NT2/D1 (cell line): ENCODE measurements at places on chromosomes 2 and 18.

- DNase-seq, result no peak
These were observed 66.9 kb upstream of the ITM2C start for GRCh38 chr2:230797515-230798495.

DNA sequence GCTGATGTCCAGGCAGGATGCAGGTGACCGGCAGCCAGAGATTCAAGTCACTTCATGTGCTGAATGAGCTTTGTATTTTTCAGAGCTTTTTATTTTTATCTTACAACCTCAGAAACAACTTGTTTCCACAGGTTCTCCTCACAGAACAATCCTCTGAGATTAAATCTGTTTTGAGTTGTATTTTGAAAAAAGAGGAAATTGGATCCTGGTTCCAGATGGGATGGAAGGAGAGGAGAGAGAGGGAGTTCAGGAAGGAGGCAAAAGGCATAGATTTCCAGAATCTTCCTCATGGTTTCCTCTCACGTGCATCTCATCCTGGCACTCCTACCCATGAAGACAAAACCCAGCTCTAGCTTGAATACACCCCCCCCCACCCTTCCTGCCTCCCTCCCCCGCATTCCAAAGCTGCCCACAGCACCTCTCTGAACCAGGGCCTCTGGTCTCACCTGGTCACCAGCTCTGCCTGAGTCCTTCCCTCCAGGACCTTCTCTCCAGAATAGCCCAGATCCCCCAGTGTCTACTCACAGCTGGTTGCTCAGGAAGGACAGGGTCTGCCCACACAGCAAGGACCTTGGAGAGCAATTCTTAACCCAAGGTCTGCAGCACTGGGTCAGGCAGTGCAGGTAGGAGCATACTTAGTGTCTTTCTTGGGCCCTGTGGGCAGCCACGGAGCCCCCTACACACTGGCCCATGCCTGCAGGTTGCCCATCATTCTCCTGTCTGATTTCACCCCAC, 104.7 kb downstream of the ZFP36L2 start:
- no peak for DNase-seq

DNA sequence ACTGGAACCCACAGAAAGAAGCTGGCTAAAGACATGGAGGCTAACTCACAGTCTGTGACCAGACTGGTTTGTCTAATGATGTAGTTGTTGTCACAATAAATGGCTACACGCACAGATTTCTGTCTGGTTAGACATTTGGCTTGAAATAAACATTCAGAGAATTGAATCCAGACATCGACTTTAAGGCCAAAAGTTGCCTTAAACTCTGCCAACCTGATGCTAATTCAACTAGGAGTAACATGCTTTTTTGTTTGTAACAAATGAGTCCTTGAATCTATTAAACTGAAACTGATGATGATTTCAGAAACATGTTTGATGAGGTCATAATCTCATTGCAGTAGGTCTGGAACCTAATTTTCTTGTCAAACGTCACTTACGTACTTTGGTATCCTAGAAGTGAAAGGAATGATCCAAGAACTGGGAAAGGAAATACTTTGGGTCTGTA, 123.8 kb downstream of the ERBB4 start:
- no peak for DNase-seq

GRCh38 chr18:27847412-27847811, 329.5 kb downstream of the CDH2 start:
- DNase-seq, result no peak

DNA sequence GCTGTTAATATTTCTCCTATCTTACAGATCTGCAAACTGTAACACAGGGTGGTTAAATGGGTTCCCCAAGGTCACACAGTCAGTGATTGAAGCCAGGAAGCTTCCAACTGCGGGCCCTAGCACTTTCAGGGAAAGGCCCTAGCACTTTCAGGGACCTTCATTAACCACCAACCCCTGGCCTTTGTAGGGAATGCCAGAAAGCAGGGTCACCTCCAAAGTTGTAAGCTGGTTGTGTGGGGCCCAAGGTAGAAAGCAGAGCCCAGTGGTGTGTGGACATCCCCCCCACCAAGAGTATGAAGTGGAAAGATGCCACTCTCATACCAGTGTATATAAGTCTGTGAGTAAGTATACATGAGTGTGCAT, 4.4 kb downstream of the DLX2 start:
- no peak for DNase-seq

DNA sequence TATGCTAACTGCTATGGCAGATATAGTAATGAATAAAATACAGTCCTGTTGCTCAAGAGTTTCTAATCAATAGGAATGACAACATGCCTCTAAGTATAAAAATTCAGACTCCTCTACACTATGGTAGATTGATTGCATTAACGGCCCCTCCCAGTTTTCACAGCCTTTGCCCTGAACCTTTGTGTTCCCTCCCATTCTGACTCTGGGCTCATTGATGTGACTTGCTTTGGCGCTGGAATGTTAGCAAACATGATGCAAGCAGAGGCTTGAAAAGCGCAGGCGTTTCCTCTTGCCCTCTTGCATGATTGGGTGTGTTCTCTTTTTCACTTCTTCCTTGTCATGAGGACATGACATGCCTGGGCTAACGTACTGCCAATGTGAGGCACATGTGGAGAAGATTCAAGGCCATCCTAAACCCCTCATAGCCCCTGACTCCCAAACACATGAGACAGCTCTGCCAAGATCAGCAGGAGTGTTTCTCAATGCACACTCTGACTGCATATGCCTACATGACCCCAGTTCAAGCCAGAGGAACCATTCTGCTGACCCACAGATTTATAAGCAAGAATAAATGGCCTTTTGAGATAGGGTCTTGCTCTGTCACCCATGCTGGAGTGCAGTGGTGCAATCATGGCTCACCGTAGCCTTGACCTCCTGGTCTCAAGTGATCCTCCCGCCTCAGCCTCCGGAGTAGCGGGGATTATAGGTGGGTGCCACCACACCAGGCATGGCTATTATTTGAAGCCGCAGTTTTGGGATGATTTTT, 49.7 kb upstream of the CD28 start:
- no peak for DNase-seq

DNA sequence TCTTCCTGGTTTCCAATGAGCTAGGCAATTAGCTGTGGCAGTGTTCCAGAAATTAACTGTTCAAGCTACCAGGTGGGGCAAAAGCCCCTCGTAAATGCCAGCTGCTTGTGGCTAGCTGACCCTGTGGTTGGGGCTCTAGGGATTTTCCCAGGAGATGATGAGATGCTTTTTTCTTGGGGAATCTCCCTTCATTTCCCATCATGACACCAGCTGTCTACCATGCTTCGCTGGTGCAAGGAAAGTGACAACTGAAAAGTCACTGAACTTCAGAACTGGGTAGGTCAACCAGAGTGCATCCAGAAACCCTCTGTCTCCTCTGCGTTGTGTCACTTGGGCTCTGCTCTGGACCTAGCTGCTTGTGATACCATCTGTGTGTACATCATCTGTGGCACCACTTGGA, 386.5 kb upstream of the DCC start:
- DNase-seq, result no peak

DNA sequence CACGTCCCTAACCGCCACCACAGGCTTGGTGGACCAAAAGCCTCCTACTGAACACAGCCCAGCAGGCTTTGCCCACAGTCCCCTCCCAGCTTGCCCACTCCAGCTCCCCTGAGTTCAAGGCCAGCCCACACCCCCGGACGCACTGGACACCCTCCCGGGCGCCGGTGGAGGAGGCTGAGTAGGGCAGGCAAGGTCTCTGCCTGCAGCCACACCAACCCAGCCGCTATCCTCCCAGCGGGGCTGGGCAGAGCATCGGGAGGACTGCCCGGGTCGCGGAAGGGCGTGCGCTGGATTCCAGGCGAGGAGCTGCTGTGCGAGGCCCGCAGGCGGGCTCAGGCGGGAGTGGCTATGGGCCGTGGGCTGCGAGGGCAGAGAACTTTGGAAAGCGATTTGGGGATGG, 49.5 kb downstream of the PLEKHB2 start:
- no peak for DNase-seq

DNA sequence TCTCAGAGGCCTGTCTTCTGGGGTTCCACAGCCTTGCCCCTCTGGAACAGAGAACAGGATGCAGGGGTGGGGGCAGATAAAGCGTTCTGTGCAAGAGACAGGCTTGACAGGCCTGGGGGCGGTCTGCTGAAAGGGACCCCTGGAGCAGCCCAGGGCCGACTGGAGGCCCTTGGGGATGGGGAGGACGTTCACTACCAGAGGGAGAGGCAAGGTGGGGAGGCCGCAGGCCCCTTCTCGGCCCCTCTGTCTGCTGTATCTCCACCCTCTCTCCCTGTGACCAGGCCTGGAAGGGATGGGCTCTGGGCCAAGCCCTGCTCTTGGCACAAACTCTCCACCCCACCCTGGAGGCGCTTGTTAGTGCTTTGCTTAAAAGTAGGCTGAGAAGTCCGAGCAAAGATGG, 27.3 kb upstream of the INHBB start:
- DNase-seq, result no peak
